ENCODE measurements at places on chromosomes 1 and 21.

- no peak for DNase-seq
These were observed 57.4 kb upstream of the C1orf21 start for GRCh38 chr1:184329245-184329953.

DNA sequence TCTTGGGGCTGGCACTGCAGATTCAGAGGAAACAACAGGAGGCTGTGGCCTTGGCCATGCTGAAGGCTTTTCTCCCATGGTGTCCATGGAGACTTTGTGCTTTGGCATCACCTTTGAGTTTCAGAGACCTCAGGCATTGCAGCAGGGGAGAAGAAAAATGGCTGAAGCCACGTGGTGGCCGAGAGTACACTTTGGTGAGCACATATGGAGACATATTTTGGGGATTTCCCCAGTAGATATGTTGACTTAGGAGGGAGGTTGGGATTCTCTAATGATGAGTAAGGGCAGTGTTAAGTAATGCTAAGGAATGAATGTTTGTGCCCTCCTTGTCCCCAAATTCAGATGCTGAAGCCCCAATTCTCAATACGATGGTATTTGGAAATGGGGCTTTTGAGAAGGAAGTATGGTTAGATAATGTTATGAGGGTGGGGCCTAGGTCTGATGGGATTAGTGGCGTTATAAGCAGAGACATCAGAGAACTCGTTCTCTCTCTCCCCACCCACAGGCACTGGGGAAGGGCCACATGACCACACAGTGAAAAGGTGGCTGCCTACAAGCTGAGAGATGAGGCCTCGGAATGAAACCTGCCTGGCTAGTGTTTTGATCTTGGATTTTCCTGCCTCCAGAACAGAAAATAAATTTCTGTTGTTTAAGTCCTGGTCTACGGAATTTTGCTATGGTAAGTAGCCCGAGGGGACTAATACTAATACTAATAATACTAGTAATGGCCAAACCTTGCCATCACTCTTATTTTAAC is 98.6 kb downstream of the TBX19 start:
- no peak for DNase-seq

DNA sequence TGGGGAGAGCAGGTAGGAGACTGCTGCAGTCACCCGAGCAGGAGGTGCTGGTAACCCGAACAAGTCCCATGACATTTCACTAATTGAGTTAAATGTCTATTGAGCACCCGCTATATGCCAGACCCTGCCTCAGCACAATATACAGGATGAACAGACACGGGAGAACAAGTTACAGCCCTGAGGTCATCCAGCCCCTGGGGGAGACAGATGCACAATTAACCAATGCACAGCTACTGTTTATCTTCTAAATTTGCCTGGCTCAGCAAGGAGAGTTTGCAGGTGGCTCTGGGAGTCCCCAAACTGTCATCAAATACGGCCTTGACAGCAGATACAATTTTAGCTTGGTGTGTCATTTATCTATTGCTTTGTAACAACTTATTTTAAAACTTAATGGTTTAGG is 18.1 kb downstream of the CITED4 start:
- DNase-seq: no peak

GRCh38 chr1:103129255-103129654 is 20.9 kb upstream of the COL11A1 start:
- DNase-seq: no peak

GRCh38 chr1:229273507-229274232 is 2.8 kb downstream of the RAB4A start:
- DNase-seq: no peak

DNA sequence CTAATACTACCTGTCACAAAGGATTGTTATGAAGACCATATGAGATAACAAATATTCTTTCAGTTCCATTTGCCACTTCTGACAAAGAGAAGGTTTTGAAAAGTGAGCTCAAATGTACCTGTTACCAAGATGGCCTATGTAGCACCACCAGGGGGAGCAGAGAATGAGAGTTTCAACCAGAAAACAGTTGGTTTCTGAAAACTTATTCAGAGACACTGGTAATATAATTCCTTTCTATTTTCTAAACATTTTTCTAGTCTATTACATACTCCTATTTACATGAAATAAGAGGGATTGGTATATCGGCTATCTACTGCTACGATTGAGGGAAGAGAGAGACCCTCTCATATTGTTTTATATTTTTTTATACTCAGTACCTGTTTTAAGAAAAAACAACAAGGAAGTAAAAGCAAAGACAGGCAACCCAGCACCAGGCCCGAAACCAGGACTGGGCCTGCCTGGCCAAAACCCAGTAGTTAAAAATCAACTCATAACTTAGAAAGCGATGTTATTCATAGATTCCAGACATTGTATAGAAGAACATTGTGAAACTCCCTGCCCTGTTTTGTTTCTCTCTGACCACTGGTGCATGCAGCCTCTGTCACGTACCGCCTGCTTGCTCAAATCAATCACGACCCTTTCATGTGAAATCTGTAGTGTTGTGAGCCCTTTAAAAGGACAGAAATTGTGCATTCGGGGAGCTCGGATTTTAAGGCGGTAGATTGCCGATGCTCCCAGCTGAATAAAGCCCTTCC is 48.3 kb downstream of the IL23R start:
- peak; percentile 48 for DNase-seq

DNA sequence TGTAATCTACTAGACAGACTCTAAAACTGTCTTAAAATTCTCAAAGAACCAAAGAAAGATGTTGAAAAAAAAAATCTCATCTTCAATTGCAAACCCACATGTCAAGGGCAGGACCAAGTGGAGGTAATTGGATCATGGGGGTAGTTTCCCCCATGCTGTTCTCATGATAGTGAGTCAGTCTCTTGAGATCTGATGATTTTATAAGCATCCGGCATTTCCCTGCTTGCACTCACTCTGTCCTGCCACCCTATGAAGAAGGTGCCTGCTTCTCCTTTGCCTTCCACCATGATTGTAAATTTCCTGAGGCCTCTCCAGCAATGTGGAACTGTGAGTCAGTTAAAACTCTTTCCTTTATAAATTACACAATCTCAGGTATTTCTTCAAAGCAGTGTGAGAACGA is 257.0 kb downstream of the HHIPL2 start:
- DNase-seq: no peak
